DND-41 (cell line): ENCODE measurements at places on chromosomes 5 and 9.

- DNase-seq = no peak
Observed at GRCh38 chr5:143119291-143119769, 284.2 kb downstream of the NR3C1 start.

GRCh38 chr9:13116292-13116691 lies 163.2 kb downstream of the MPDZ start:
- DNase-seq = no peak

DNA sequence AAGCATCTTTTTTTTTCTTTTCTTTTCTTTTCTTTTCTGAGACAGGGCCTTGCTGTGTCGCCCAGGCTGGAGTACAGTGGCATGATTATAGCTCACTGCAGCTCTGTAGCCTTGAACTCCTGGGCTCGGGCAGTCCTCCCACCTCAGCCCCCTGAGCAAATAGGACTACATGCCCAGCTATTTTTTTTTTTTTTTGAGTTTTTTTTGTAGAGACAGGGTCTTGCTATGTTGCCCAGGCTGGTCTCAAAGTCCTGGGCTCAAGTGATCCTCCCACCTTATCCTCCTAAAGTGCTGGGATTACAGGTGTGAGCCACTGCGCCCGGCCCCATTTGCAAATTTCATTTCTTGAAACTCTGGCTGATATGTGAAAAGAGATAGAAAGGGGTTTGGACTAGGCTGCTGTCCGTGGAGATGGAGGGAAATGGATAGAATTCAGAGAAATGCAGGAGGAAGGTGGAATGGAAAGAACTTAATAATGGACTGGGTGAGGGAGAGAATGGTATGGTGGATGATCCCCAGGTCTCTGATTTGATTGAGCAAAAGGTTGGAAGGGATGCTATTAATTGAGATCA lies 32.9 kb downstream of the TNFAIP8 start:
- no peak for DNase-seq

DNA sequence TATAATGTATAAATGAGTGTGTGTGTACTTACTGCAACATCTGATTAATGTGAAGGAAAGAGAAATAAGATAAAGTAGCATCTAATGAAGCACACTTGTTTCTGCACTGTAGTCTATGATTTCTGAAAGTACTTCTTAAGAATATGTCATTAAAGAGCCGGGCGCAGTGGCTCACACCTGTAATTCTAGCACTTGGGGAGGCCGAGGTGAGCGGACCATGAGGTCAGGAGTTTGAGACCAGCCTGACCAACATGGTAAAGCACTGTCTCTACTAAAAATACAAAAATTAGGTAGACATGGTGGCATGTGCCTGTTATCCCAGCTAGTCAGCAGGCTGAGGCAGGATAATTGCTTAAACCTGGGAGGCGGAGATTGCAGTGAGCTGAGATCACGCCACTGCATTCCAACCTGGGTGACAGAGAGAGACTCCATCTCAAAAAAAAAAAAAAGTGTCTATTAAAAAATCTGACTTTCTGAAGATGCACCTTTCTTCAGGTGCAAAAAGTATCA lies 556.9 kb downstream of the PTPRD start:
- DNase-seq = no peak

DNA sequence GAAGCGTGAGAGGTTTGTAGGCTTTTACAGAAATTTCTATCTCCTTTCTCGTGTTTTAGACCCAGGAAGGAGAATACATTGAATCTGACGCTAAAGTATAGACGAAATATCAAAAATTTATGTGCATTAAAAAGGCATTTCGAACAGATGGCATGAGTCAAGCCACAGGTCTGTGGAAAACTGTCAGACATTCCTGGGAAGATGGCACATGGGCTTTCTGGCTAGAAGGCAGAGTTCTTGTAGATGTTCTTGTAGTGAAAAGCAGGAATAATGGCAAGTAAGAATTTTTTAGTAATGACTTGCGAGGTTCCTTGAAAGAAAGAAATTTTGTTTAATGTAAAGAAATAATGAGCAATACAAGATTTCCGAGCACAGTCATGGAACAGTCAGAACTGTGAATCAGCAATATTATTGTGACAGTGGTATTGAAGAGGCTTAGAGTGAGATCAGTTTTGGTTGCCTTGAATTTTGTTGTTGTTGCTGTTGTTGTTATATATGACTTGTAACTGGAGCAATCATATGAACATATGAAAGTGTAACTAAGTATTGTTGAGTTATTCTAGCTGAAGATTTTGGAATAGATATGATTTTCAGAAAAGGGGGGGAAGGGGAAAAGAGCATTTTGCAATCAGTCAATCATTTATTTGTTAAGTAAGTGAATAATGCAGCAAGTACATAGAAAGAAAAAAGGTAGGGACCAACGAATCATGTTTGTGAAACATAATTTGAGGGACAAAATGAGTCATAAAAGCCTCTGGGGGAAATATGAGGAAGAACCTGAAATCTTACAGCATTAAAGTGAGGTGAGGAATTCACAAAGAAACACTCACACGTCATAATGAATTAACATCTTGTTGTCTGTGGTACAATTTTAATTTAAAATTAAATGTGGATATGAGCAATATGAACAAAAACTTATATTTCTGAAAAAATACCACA lies 339.0 kb upstream of the CTNND2 start:
- DNase-seq = no peak

GRCh38 chr9:37996819-37997217 lies 72.2 kb downstream of the SHB start:
- DNase-seq = no peak

- no peak for DNase-seq
Observed at GRCh38 chr9:113222482-113222841, 1.1 kb downstream of the SLC31A1 start.

DNA sequence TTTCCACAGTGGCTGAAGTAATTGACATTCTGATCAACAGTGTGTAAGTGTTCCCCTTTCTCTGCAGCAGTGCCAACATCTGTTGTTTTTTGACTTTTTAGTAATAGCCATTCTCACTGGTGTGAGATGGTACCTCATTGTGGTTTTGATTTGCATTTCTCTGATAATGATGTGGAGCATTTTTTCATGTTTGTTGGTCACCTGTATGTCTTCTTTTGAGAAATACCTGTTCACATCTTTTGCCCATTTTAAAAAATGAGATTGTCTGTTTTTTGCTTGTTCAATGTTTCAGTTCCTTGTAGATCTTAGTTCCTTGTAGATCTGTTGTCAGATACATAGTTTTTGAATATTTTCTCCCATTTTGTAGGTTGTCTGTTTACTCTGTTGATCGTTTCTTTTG lies 162.5 kb upstream of the PITX1 start:
- no peak for DNase-seq

- no peak for DNase-seq
Observed at GRCh38 chr5:155313518-155313917, 300.0 kb downstream of the KIF4B start.

DNA sequence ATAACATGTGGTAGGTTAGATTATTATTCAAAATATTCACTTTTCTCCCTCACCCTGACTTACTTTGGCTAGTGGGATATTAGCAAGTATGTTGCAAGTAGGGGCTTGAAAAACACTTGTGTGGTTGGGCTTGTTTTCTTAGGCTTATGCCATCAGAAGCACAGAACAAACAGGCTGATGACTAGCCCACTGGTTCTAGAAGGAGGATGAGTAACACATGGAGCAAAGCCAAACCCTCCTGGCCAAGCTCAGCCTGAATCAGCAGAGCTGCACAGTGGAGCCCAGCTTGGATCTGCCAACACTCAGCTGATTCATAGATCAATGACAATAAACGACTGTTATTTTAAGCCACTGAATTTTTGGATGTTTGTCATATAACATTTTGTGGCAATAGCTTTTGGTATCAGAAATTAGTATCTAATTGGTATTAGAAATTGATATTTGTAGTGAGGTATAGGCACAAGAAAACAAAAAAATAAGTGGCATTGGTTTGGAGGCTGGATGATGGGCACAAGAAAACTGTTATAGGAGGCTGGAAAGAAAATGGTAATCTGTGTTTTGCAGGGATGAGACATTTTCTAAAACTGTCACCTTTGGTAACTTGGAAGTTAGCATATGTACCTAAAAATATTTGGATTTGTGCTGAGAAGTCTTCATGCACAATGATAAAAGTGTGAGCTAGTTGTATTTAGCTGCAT lies 46.1 kb upstream of the ZBED3 start:
- DNase-seq = no peak

DNA sequence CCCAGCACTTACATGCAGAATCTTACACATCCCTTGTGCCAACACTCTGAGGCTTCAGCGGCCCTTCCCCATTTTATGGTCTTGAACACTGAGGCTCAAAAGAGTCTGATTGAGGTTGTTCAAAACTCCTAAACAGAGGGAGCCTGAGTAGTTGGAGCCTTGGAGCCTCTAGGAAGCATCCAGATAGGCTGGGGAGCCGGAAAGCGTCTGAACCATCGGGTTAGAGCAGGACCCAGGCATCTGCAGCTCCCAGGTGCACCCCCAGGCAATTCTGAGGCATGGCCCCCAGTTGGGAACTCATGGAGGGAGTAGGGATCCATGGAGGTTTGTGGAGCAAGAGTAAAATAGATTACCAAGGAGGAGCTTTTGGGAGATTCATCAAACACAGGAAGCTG lies 3.8 kb downstream of the OLFML2A start:
- no peak for DNase-seq

DNA sequence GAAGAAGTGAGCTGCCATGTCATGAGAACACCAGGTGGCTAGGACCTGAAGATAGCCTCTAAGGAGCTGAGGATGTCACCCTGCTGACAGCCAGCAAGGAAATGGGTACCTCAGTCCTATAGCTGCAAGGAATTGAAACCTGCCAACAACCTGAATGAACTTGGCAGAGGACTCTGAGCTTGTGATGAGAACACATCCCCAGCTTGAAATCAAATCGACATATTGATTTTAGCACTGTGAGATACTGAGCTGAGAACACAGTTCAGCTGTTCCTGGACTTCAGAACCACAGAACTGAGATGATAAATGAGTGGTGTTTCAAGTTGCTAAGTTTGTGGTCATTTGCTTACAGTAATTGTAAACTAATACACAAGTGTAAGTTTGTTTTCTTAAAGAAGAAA lies 5.5 kb upstream of the RASEF start:
- no peak for DNase-seq

DNA sequence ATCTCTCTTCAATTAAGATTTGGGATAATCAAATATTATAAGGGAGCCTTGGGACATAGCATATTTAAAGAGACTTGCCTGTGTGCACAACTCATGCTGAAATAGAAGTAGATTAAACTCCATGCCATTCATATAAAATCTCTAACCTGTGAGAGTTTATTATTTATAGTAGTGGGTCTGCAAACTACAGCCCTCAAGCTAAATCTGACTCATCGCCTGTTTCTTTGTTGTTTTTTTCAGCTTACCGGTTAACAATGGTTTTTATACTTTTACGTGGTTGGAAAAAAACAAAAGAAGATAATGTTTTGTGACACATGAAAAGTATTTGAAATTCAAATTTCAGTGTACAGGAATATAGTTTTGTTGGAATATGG lies 61.9 kb upstream of the GHR start:
- DNase-seq = no peak

DNA sequence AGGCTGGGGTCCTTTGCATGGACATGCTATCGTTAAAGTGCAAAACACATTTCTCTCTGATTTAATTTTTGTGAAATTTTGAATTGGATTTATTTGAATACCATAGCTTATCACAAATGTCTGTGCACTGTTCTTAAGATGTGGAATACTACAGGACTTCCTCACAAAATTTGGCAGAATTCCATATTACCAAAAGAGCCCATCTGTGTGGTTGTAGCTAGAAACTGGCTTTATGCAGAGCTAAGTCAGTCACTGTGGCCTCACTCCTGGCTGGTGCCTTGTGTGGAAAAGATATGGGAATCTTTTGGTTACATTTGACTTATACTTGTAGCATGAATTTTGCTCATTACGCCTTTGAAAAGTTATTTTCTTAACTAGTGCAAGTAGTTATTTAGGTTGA lies 35.5 kb downstream of the ACO1 start:
- no peak for DNase-seq

DNA sequence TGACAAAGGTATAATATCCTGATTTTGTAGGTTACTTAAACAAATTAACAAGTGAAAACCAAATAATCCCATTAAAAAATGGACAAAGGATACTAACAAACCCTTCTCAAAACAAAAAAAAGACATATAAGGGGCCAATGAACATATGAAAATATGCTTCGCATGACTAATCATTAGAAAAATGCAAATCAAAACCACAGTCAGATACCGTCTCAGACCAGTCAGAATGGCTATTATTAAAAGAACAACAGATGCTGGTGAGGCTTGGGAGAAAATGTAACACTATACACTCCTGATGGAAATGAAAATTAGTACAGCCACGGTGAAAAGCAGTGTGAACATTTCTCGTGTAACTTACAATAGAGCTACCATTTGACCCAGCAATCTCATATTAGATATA lies 1542.2 kb upstream of the CDH9 start:
- DNase-seq = no peak

GRCh38 chr9:98596486-98596885 lies 112.2 kb downstream of the GABBR2 start:
- DNase-seq = no peak

DNA sequence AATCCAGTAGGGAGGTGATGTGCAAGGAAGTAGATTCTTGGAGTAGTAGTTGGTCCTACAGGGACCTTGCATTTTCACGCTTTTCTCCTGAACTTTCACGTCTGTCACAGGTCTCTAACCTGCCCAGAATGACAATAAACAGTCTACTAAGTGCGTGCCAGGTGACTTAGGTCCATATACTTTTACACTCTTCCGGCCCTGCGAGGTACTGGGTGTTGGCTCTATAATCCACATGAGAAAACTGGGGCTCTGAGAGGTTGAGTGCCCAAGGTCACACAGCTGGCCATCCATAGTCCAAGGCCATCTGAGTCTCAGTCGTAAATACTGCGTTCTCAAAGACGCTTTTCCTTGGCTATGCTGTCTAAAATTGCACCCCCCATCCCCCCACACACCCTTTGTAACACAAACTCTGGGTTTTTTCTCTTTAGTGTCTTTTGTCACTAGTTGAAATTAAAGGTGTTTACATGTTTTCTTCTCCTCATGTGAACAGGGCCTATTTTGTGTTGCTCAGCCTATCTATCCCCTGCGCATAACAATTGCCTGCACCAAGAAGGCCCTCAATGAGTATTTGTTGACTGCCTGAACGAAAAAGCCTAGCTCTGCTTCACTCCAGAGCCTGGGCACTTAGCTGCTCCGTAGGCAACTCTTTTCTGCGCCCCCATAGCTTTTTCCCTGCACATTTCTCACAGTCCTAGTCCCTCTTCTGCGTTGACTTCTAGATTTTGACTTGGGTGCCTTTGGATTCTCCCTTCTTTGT lies 943 bp downstream of the SFXN1 start:
- no peak for DNase-seq

DNA sequence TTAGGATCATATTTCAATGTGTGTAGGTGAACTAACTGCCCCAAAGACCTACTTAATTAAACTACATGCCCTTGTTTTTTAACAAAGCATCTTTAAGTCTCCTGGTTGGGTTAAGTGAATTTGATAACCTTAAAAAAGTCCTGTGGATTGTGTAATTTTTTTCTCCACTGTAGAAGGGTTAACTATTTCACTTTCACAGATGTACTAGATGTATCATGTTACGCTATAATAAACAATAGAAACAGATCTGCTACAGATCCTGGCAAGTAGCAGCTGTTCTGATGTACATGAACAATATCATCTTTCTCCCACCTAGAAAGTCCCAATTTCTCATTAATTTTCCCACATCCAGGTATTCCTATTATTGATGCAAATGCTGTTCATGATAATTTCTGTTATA lies 18.9 kb downstream of the KIF24 start:
- DNase-seq = no peak

GRCh38 chr5:134449167-134449566 lies 37.5 kb upstream of the CDKN2AIPNL start:
- no peak for DNase-seq

- no peak for DNase-seq
Observed at GRCh38 chr5:88940713-88941112, 57.7 kb upstream of the MEF2C start.
